ENCODE measurements at places on chromosomes 2 and 18.
A peak's percentile ranks its signal among the peaks of the same experiment; 100 is the strongest.

DNA sequence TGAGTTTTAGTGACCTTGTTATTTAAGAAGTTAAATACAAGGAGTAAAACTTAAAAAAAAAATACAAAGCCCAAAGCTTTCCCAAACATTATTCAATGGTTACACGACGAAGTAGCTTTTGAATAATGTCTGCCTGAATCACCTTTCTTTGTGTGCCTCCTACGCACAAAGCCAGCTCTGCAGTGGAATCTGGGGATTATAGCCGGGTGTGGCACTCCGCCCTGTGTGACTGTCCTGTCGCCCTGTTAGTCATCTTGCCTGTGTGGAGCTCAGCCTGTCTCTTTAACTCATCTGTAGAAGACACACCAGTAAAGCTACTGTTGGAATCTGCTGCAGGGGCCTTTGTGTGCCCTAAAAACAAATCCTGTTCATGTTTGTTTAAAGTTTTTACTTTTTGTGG lies 79.4 kb upstream of the TCF7L1 start:
- DNase-seq, result peak; percentile 58

DNA sequence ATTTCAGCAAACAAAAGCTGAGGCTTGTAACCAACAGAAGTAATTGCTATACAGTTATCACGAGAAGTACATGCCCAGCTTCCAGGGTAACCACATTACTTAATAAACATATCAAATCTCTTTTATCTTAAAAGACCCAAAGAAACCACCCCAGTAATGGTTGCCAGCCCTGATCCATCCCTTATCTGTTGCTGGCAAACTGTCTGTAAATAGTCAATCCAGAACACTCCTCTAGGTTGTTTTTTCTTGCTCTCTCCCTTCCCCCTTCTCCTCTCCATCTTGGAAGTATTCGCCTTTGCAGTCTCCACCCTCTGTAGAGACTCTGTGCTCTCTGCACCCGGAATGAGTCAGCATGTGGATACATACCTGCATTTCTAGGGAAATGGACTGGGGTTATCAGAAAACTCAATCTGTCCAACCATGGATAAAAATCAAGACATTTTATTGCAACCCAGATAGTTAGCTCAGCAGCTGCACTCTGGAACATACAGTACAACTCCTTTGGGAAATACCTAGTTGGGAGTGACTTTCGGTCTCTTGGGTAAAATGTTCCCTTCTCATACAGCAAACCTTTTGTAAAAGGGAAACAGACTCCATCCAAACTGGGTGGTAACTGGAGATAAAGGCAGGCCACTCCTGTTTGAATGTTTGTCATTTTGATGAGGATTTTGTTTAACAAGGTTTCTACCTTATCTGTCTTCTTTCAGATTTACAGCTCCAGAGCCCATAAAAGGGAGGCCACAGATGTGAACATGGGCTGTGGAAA lies 123.5 kb upstream of the FOSL2 start:
- DNase-seq, result no peak

- DNase-seq, result no peak
Observed at GRCh38 chr2:74851191-74851566, 17.3 kb downstream of the HK2 start.

DNA sequence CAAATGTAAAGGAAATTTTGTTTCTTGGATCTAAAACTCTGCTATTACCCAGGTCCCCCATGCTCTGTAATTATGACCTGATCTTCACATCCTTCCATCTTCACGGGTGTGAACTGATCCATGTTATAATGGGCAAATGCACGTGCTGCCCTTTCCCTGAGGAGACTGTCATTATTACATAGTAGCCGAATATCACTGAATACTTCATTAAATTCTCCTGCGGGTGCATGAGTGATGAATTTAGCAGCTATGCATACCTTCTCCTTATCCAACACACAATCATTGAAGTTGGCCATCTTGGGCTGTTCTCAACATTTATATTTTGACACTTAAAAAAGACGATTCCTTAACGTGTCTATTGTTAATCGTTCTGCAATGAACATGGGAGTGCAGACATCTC lies 153.4 kb downstream of the BAZ2B start:
- no peak for DNase-seq

DNA sequence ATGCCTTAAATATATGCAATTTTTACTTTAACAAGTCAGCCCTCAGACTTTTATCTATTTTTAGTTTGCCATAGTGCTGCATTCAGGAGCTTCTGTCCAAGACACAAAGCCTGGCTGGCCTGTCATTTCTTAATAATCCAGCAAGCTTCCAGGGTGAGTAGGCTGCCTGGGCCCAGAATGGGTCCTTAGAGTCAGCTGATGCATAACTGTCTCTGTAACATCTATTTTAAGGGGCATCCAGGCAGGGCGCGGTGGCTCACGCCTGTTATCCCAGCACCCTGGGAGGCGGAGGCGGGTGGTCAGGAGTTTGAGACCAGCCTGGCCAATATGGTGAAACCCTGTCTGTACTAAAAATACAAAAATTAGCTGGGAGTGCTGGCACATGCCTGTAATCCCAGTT lies 11.8 kb upstream of the GNLY start:
- DNase-seq, result no peak

- no peak for DNase-seq
Observed at GRCh38 chr2:218508299-218508698, 59.9 kb downstream of the USP37 start.

DNA sequence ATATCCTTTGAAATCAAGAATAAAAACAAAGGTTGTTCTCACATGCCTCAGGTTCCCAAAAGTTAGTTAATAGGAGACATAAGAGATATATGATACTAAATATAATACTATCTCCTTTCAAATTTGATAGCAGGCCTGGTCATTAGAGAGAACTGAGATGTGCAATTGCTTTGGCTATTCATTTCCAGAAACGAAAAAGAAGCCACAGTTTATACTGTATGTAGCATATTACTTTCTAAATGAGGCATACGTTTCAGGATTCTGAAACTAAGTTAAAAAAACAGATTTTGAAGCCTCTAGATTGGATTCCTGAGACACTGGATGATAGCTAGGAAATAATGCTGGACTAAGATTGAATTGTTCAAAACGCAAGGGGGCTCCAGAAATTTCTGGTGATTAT lies 7.1 kb downstream of the PPP1R1C start:
- no peak for DNase-seq

DNA sequence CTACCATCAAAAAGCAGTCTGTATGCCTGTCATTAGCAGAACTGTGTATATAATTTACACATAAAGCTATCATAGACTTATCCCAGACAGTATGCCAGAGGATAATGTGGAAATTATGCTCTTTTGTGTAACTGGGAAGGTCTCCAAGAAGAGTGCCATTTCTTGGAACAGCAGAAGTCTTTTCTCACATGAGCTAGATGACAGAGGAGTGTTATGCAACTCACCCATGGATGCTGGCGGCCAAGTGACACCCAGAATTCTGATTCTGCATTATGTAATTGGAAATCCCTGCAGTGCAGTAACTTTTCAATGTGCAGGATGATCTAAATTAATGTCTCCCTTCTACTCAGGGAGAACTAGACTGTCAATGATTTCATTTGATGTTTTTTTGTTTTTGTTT lies 160.0 kb downstream of the UBE2E3 start:
- peak; percentile 73 for DNase-seq

GRCh38 chr2:205130111-205130829 lies 552.0 kb upstream of the NRP2 start:
- DNase-seq, result no peak

- DNase-seq, result peak; percentile 54
Observed at GRCh38 chr2:161102770-161103450, 57.3 kb upstream of the TANK start.

DNA sequence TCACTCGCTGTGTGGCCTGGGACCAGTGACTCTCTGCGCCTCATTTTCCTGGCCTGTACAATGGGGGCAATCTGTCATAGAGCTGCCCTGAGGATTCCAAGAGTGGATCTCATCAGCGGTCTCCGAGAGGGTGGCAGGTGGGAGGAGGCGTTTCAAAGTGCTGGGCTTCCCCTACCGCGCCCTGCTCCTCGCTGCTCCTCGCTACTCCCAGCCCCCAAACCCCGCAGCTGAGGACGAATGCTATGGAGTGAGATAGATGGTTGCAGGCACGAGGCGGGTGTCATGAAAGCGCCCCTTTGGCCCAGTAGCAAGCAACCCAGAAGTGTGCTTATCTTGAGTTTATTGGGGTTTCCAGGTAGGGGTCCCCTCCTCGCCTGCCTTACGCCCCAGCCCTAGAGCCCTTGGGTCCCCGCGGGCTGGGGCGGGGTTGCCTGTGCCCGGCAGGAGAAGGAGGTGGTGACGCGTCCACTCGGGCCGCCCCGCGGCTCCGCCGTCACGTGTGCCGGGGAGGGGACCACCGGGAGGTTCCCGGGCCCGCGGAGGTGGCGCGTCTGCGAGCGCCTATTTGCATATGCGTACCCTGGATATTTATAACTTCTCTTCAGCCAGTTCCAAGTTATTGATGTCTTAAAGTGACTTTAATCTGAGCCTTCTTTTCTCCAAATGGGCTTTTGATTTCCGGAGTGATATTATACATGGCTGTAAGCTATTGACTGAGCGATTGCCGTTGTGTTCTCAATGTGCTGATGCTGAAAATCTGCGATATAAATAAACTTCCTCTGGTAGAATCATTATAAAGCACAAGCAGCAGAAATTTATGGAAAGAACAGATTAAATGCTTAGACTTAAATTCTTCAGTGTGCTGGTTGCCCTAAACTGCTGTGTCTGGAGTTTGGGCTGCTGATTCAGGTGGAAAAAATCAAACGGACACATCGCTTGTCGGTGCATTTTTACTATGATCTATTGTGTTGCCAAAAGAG lies 263.7 kb downstream of the ATAD2B start:
- DNase-seq, result peak; percentile 28

GRCh38 chr2:47503481-47504070 lies 100.6 kb downstream of the MSH2 start:
- no peak for DNase-seq

DNA sequence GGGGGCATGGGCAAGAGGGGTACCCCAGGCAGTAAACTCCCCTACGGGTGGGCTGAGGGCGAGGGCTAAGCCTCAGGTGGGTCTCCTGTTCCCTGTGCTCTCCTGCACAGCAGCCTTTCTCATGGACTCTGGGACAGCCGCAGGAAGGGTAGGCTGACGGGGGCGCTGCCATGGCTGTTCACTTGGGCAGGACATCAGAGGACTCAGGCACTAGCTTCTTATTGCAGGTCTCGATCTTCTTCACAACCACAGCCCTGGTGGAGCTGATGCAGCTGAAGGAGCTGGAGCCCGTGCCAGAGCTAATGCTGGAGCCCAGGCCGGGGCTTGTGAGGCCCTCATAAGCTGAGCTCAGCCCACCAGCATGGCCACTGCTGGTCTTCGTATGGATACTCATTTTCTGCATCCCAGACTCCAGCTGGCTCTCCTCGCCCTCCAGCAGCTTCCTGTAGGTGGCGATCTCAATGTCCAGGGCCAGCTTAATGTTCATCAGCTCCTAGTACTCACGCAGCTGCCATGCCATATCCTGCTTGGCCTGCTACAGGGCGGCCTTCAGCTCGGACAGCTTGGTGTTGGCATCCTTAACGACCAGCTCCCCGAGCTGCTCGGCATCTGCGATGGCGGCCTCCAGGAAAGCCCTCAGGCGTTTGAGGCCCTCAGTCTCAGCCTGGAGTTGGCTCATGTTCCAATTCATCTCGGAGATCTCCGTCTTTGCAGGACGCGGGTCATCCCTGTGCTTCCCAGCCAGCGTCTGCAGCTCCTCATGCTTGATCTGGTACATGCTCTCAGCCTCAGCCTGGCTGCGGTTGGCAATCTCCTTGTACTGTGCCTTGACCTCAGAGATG lies 359.8 kb upstream of the SETBP1 start:
- DNase-seq, result no peak

DNA sequence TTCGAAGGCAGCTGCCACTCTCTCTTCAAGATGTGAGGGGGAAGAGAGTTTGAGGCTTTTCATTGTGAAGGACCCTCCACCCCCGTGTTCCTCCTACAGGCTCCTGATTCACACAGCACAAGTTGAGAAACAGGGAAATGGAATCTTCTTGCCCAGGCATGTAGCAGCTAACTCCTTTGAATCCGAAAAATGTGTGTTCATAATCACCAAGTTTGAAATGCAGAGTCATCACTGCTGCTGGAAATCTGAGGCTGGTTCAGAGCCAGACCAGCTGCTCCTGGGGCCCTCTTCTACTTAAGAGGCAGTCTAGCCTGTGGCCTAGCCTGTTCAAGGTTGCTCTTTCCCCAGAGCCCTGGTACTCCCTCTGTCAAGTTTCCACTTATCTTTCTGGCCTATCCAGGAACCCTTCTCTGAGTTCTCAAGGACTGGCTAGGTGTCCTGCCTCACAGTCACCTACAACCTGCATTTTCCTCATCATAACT lies 166.4 kb downstream of the TMEM247 start:
- peak; percentile 52 for DNase-seq

DNA sequence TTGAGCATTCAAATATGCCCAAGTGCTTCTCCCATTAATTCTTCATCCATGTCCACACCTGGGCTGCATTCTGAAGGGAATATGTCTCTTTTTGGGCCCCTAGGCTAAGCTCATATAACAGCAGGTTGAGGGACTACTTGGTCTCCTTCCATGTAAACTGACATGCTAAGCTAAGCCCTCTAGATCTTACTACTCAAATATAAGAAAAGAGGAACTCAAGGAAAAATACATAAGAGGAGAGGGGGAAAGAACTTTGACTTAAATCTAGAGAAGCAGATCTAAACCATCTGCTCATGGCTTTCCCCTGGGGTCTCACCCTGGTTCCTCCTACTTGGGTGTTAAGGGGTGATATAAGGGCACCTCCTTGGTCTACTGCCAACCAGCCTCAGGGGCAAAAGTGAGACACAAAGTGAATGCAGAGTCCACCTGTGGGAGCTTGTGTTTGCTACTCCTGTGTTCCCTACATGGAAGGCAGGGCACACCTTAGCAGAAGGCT lies 19.8 kb upstream of the NFU1 start:
- no peak for DNase-seq

DNA sequence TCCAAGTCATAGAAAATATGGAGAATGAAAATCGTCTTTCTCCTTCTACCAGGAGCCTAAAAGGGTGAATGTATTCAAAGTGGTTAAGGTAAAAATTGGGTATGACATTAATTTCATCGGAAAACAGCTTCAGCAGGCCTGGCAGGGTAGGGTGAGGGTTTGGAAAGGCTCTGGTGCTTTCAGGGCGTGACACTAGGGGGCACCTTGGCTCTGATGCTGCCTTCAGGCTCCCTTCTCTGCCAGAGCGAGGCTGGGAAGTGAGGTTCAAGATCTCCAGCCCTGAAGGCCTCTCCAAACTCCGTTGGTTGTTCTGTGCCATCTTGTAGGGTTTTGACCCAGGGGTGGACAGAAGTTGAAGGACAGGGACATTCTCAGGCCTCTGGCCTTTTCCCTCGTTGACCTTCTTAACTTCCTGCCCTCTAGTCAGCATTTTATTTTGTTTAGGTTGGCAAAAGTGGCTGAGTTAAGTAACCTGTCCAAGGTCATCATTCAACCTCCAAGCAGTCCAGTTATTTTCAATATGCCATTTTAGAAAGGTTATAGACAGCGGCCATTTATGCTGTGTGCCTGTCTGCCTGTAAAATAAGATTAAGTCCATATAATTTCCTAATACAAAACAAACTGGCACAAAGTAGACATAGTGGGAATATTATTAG lies 40.3 kb downstream of the EML6 start:
- DNase-seq, result peak; percentile 43

GRCh38 chr2:219613461-219614070 lies 13.9 kb upstream of the SLC4A3 start:
- DNase-seq, result no peak

- DNase-seq, result no peak
Observed at GRCh38 chr2:112629224-112629623, 16.5 kb upstream of the SLC20A1 start.

GRCh38 chr2:149029307-149029965 lies 9.1 kb upstream of the LYPD6B start:
- DNase-seq, result no peak

GRCh38 chr2:223369889-223370288 lies 232.3 kb downstream of the SCG2 start:
- DNase-seq, result no peak

All from A673 (cell line).